GM19239 (cell line): ENCODE measurements at places on chromosomes 13 and 19.
A peak's percentile ranks its signal among the peaks of the same experiment; 100 is the strongest.

DNA sequence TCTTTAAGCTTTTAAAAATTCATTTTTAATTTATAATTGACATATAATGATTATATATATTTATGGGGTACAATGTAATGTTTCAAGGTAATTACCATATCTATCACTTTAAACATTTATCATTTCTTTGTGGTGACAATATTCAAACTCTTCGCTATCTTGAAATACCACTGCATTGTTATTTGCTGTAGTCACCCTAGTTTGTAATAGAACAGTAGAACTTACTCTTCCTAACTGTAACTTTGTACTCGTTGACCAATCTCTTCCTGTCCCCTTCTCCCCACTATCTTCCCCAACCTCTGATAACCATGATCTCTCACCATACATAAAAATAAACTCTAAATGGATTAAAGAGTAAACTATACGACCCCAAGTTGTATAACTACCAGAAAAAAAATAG is 20.4 kb downstream of the COG6 start:
- DNase-seq = no peak

GRCh38 chr13:58587183-58587582 is 955.6 kb downstream of the PCDH17 start:
- no peak for DNase-seq

- DNase-seq = peak; percentile 88
Measured at GRCh38 chr19:17932485-17933338, at the start of gene CCDC124. Gene CCDC124, plus strand, starts transcription at chr19:17933015. Its CDS starts 3,406 bp downstream, at chr19:17936421.

GRCh38 chr13:29959086-29959485 is 108.7 kb upstream of the UBL3 start:
- DNase-seq = no peak

DNA sequence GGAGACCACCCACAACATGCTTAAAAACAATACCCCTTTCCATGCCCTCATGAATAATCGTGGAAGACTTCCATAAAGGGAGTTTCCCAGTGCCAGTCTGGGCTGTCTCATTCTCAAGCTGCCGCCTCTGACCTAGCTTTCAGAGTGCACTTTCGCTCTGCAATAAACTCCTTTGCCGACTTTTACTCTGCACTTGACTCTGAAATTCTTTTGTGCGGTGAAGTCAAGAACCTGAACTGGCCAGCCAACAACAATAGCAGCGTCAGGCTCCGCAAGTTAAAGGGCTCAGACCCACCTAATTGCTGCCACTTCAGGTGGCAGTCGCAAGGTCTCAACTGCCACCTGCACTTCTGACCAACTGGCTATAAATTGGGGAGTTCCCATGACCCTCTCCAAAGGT is 10.3 kb upstream of the LEUTX start:
- no peak for DNase-seq
